Muscle of arm (tissue), 14 donors: ENCODE measurements at places on chromosomes 4 and X.

GRCh38 chr4:158384414-158384813, 137.3 kb upstream of the RXFP1 start:
- DNase-seq = no peak

- DNase-seq = no peak
Observed at GRCh38 chr4:173508386-173509035, 21.5 kb downstream of the HAND2 start.

DNA sequence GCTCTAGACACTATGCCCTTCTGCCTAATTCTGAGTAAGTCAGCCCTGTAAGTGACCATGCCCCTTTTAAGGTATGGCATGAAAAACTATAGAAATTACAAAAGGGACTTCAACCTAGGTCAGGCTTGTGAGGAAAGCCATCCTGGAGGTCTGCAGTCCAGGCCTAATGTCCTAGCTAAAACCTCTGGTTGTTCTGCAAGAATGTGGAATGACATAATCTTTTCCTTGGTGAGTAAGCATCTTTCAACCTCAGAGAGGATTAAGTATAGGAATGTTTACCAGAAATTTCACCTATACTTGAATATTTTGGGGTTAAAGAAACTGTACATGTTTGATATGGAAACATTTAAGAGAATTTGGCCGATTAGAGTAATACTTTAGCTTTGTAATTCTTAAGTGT, 23.8 kb upstream of the HPSE start:
- no peak for DNase-seq

GRCh38 chrX:49664824-49665223, 31.0 kb downstream of the PAGE1 start:
- no peak for DNase-seq

DNA sequence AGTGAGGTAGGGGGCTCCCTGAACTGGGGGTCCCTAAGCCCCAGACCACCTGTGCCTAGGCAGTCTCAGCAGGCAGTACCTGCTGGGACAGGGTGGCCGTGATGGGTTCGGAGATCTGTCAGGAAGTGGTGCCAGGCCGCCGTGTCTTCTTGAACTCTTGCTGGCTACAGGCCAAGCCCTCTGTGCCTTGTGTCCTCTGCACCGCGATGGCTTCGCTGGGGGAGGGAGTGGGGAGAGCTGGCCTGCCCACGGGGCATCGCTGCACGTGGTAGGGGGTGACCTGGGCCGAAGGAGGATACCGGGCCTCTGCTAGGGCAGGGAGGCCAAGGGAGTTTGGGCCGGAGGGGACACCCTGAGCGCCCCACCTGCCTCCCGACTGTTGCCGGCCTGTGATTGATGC, 96.7 kb upstream of the NKX1-1 start:
- no peak for DNase-seq

GRCh38 chr4:83772685-83773084, 236.8 kb downstream of the GPAT3 start:
- no peak for DNase-seq

GRCh38 chr4:123953566-123953965, 557.0 kb downstream of the SPRY1 start:
- no peak for DNase-seq

DNA sequence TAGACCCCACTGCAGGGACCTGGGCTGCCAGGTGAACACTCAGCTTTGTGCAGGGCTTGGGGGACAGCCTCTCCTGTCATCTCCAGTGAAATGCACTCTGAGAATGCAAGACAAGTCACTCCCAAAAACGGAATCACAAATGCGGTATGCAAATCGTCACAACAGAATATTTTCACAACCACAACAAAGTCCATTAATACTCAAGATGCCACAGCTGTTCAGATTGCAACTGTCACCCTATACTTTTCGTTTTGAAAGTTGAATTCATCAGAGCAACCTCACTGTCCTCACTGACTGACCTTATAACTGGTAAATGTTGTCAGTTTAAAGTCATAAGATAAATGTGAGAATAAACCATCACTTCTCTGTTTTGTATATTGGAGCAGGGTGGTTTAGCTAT, 16.6 kb downstream of the JAKMIP1 start:
- no peak for DNase-seq
